Upper lobe of right lung (tissue), 1 donor: ENCODE measurements at places on chromosomes 1 and 21. TPM values are rescaled to one million over a fixed set of nuclear protein-coding genes. Genes with fewer than 3 reads are reported as not detected.

GRCh38 chr1:178241057-178241456, 147.2 kb downstream of the RASAL2 start:
- DNase-seq, result no peak

DNA sequence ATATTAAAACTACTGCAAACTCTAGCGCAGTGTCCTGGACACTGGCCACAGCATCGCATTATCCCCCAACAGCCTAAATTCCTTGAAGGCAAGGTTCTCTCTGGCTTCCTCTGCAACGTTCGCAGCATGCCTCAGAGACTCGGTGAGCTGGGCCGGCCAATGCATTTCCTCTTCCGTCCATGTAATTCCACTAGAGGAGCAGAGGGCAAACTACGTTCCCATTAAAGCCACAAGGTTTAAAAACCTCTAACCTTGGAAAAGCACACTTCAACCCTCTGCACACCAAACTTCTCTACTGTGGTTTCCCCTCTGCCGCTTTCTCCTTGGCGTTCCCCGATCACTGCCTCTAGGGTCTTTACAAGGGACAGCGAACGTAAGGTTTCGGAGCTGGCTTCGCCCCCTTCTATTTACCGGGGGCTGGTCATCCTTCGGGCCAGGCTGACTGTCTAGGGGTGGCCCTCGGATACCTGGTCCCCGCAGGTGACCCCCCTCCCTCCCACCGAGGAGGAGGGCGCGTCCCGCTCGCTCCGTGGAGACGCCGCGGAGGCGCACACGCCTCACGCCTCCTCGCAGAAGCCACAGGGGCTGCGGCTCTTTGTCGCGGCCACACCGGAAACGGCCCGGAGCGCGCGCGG, 456 bp upstream of the SMYD2 start:
- DNase-seq, result peak; percentile 70

The NCAM2 gene
- 15.9 TPM for total RNA-seq

The TFAP2E gene
- total RNA-seq, result 1.9 TPM

DNA sequence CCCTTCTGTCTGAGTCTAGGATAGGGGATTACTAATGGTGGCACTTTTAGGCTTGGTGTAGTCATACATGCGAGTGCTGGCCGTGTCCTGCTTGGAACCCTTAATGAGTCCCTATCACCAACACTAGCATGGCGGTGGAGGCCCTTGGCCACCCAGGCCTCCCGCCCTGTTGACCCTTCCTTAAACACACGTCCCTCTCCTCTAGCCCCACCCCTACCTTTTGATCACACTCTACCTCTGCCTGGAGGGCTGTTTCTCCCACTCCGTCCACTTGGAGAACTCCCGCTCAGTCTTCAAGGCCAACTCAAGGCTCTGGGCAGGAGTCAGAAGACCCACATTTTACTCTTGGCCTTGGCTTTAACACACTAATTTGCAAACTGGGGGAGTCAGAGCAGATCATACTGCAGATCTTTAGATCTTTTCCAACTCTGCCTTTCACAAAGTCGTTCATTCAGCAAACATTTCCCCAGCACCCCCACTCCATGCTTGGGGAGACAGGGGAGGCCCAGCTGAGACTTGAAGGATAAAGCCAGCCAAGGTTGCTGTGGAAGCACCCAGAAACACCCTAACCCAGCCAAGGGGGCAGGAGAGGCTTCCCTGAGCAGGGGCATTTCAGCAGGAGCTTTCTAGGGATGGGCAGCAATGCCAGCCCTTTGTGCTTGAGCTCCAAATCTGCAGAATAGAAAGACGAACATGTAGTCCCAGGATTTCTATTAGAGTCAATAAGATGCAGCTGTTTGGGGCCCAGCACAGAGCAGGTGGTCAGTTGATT, 1.9 kb downstream of the PODN start:
- DNase-seq, result no peak

- no peak for DNase-seq
Measured at GRCh38 chr1:117600966-117601365, 4.9 kb upstream of the TENT5C start.

- no peak for DNase-seq
Measured at GRCh38 chr1:87778896-87779295, 450.2 kb downstream of the LMO4 start.

DNA sequence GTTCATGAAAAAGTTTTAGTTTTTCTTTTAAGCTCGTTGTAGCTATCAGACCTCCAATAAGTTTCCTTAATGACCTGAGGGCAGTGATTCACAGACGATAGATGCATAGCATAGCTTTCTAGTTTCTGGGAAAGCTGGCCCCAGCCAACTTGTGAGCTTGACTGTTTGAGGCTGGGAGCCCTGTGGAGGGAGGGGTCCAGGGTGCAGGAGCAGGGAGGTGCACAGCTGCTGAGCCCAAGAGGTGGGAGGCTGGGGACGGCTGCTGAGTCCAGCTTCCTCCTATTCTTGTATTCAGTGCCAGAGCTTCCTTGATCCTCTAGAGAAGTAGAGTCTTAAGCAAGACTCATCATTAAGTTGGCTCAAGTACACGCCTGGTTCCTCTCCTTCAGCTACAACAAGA, 11.0 kb upstream of the AVPR1B start:
- no peak for DNase-seq

GRCh38 chr1:169427081-169427641, at the start of gene CCDC181:
Gene CCDC181, minus strand, starts transcription at chr1:169427474. Its CDS starts 2,547 bp downstream, at chr1:169424927.
- peak; percentile 67 for DNase-seq

DNA sequence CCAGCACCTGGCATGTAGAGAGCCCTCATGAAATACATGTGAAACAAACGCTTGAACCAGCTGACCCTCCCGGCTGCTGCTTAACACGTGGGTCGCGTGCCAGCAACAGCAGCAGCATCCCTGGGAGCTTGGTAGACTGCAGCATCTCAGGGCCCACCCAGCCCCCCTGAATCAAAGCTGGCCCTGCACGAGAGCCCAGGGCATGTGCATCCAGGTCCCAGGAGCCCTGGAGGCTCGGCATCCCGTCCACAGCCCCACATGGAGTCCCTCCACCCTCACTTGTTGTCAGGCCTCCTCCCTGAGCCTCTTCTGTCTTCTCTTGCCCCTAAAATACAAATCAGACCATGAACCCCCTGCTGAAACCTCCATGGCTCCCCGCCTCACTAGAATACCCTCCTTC, 123.1 kb downstream of the MATN1 start:
- DNase-seq, result no peak

GRCh38 chr1:221715321-221716169, 26.3 kb downstream of the DUSP10 start:
- DNase-seq, result no peak

The STYXL2 gene
- 0.17 TPM for total RNA-seq

GRCh38 chr1:27957655-27958054, 2.1 kb upstream of the XKR8 start:
- DNase-seq, result no peak

DNA sequence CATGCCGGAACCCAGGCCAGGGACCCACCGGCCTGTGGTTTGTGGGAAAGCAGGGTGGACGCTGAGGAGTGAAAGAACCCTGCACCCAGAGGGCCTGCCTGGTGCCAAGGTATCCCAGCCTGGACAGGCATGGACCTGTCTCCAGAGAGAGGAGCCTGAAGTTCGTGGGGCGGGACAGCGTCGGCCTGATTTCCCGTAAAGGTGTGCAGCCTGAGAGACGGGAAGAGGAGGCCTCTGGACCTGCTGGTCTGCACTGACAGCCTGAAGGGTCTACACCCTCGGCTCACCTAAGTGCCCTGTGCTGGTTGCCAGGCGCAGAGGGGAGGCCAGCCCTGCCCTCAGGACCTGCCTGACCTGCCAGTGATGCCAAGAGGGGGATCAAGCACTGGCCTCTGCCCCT, 18.5 kb downstream of the CSF1 start:
- no peak for DNase-seq

GRCh38 chr1:27561124-27561899, 42.6 kb downstream of the AHDC1 start:
- no peak for DNase-seq

- no peak for DNase-seq
Measured at GRCh38 chr1:236417336-236417735, 23.2 kb downstream of the EDARADD start.

The NOS1AP gene
- 4.9 TPM for total RNA-seq

GRCh38 chr1:147218606-147219005, 6.5 kb downstream of the FMO5 start:
- no peak for DNase-seq

GRCh38 chr1:245645406-245645805, 490.6 kb downstream of the KIF26B start:
- no peak for DNase-seq

The BGLAP gene
- 2.4 TPM for total RNA-seq

GRCh38 chr1:229664133-229664689, 38.2 kb downstream of the URB2 start:
- no peak for DNase-seq

DNA sequence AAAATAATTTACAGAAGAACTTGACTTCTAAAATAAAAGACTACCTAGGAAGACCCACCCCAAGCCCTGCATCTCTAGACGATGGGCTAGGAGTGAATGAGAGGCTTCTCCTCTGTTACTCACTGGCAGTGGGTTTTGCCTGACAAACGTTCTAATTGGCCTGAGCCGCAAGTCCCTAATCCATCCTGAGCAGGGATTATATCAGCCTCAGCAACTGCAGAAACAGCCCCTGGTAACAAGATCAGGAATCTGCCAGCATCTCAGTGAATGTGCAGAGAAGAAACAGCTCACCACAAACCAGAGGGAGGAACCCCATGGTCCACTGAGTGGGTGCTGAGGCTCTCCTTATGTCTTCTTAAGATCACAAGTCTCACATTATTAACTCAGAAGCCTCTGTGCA, 240.6 kb downstream of the BRINP2 start:
- DNase-seq, result no peak

The BRINP3 gene
- 1.2 TPM for total RNA-seq

The GIPC2 gene
- 4.1 TPM for total RNA-seq

DNA sequence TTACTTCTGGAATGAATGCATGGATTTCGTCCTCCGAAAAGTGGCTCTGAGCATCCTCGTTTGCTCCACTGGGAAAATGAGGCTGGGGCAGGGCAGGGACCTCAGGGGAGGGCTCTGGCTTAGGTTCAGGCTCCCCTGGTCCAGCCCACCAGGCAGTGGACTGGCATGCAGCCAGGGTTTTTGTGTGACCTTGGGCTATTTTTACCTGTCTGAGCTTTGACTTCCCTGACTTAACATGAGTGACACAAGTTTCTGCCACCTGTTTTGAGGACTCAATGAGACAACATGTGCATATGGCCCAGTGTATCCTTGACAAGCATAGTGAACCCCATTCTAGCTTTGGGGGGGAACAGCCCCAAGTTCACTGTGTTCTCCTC, 32.6 kb upstream of the EDN2 start:
- no peak for DNase-seq

GRCh38 chr1:205028924-205029323, 14.1 kb upstream of the CNTN2 start:
- DNase-seq, result no peak

The IFI16 gene
- 98.0 TPM for total RNA-seq

DNA sequence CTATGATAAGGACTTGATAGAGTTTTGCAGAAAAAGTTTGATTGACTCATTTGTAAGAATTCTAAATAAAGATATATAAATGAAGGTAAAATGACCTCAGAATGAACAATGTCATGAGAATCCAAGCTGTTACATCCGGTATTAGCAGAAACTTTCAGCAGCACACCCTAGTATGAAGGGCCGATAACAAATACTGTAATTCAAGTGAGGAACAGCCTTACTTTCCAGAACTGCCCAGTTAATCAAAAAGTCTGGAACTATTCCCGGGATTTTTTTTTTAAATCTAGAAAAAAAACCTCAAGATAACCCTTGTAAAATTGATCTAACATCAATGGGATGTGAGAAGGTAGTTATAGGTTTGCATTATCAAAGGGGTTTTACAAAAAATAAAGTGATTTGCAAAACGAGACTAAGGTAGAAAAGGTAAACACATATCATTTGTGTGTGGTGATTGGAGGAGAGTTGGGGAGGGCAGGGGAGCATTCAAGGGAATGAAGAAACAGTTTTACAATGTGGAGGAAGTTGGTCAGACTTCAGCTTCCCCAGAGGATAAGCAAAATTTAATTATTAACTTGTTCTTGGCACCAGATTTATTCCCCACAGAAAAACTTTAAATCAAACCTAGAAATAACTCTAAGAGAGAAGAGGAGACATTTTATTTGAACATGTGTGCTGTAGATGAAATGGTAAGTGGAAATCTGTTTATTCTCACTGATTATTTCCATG, 75.9 kb upstream of the VCAM1 start:
- no peak for DNase-seq
